ENCODE measurements at places on chromosomes 2 and 18.

DNA sequence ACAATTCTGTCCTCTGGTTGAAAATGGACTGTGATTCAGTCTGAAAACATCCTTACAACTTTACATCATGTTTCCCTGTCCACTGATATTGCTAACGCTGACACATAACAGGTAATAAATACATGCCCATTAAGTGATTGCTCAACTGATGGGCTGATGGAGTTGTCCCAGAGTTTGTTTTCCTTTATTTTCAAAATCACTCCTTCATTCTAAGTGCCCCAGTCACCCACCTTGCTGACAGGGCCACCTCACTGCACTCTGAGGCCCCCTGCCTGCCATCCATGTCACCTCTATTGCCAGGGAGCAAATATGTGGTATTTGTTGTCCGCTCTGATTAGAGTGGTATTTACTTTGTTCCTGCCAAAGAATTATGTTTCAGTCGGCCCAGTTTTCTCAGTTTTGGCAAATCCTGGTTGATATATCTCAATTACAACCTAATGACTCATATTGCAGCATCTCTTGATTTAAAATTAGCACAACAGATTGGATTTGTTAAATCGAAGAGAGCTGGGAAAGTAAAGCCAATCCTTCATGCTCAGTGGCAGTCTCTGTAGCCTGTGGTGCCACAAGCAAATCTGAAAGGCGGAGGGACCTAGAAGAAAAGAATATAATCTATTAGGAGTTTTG, 105.1 kb downstream of the RDH14 start:
- DNase-seq, result no peak

GRCh38 chr2:160309585-160309984, 109.5 kb upstream of the ITGB6 start:
- no peak for DNase-seq

DNA sequence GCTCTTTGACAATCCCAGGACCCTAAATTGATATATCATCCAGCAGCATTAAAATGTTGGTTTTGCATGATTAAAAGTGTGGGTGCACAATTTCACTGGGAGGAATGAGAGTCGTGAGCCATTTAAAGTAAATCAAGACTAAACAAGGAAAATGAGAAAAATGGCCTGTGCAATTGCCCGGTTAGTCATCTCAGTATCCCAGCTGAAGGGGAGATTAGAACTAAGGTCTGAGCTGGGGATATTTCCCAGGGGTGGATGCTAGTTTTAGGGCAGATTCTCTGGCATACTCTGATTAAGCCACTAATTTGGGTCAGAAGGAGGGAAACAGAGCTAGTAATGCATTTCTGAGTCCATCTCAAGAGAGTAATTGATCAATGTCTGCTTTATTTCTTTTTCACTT, 177.2 kb downstream of the EN1 start:
- no peak for DNase-seq

DNA sequence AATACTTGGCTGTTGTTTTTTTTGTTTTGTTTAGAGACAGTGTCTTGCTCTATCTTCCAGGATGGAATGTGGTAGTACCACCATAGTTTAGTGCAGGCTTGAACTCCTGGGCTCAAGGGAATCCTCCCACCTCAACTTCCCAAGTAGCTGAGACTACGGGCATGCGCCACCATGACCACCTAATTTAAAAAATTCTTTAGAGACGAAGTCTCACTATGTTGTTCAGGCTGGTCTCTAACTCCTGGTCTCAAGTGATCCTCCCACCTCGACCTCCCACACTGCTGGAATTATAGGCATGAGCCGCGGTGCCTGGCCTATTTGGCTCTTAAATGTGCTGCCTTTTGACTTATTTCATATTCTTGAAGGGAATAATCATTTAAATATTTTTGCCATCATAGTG, 60.1 kb downstream of the PTPN4 start:
- DNase-seq, result no peak

DNA sequence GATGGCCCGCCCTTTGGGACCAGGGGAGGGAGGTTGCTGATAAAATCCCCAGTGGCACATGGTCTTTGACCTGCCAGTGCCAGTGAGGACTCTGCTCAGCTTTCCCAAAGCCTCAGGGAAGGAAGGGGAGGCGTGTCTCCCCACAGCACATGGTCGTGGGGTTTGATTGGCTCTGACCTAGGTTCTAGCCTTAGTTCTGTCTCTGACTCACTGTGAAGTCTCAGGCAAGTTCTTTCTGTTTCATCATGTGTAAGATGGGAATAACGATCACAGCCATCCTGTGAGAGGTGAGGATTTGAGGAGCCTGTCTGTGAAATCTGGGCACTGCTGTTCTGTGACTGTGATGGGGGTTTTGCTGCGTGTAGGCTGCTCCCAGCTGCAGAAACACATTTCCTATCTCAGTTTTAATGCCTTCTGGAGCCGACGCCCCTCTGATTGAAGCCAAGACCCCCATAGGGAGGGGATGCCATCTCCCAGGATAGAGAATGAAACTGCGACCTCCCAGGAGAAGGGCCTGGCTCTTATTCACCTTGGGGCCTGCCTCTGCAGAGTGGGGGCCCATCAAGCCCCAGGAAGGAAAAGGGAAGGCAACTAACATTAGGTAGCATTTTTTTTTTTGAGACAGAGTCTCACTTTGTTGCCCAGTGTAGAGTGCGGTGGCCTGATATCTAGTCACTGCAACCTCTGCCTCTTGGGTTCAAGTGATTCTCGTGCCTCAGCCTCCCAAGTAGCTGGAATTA, 84.0 kb downstream of the DDX1 start:
- DNase-seq, result no peak

DNA sequence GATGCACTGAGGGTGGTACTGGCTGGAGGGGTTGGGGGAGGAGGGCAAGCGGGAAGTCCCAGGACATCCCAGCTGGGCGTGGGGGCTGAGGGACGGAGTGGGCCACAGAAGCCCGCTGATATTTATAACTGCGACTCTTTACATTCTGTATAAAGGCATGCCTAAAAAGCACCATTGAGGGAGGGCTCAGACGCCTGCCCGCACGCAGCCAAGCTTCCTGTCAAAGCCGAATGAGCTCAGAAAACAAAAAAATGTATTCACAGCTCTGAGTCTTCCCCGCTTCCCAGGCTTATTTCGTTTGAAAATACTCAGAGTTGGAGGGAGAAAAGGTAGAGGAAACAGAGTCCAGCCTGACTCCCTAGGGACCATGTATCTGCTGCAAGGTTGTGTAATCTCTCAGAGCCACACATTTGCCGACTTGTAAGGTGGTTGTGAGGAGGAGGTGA, 170.1 kb upstream of the HAAO start:
- DNase-seq, result no peak

DNA sequence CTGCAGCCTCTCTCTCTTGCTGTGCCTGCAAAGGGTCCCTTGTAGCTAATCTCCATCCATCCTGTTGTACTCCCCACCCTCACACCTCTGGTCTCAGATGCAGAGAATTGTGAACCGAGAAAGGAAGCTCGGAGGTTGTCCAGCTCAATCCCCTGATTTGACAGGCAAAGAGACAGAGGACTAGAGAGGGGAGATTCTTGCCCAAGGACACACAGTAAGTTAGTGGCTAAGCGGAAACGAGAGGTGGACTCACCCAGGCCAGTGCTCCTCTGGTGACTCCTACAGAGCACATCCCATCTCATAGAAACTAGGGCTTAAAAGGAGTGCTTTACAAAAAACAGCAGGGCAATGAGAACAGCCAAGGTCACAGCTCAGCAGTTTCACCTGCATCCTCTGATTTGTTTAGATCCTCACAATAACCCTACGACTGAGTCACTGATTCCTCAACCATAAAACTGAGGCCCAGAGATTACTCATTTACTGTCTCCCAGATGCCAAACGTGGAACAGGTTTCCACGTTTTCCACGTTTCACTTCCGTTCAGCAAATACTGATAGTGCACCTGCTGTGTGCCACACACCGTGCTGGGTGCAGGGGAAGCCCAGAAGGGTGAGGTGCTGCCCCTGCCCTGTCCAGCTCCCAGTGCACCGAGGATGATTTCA, 22.1 kb downstream of the EHD3 start:
- DNase-seq, result no peak

DNA sequence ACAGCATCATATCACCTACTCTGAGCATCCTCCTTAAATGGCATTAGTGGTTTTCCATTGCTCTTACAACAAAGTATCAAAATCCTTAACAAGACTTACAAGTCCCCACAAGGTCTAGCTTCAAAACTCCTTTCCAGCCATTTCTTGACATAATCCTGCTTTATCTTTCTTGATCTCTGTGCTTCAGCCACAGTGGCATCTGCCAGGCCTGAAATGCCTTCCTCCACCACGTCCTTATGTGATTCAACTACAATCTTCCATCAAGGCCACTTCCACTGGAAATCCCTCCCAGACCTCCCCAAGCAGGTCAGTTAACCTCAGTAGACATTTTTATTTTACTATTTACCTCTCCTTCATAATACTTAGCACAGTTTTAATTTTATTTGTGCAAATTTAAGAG, 83.8 kb upstream of the CCDC150 start:
- no peak for DNase-seq

DNA sequence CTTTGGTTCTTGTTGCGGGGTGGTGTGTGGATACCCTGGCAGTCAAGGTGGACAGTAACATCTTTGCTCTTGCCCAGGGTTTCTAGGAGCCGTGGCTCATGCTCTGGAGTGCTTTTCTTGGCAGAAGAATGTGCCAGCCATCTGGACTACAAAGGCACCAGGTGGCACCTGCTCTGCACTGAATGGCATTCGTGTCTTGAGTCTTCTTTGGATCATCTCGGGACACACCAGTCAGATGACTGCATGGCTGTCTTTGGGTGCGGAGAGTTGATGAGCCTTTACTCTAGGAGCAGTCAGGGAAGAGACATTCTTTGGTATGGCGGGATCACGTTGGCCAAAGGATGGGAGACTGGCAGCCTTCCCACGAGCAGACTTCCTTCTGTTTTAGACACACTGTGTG, 104.1 kb upstream of the SEC11C start:
- no peak for DNase-seq

DNA sequence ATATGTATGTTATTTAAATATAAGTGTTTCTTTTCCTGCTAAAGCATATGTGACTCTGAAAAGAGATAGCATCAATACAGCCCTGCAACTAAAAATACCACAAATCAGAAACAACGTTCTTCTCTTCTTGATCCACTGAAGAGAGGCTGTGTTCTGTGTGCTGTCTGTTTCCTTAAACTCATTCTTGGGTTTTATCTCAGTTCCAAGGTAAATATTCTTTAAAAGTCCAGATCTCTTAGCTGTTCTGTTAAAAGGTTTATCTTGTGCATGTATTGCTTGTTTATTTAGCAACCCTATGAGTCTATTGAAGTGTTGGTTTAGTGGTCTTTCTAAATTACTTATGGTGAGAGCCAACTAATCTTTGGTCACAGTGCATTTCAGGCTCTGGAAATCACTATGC, 173.3 kb upstream of the NT5C1B start:
- peak; percentile 26 for DNase-seq

DNA sequence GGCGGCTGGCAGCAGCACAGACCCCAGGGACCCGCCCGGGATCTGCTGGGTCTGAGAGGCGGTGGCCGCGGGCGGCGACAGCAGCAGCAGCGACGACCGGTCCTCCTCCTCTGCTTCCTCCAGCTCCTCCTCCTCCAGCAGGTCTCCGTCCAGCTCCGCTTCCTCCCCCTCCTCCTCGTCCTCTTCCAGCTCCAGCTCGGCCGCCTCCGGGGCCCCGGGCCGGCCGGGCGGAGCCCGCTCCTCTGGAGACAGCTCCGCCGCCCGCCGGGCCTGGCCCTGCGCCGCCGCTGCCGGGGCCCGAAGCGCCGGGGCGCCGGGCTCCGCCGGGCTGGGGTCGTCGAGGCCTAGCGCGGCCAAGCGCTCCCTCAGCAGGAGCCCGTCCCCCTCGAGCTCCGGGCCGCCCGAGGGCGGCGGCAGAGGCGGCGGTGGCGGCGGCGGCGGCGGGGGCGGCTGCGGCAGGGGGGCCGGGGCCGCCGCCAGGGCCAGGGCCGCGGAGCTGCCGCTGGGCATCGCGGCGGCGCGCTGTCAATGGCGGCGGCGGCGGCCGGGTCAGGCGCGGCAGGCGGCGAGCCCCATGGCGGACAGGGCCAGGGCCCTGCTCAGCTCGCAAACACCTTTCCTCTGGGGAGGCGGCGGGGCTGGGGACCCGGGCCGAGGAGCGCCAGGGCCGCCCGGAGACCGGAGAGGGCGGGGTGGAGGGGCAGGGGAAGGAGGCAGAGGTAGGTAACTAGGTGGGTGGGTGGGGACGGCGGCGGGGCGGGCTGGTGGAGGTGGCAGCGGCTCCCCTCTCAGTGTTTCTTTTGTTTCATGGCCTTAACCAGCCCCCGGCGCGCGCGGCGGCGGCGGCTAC, 445 bp downstream of the MEX3C start:
- DNase-seq, result peak; percentile 20

Data from NCI-H510A treated with DMSO at 0.1 percent for 48 hours (cell line).